ENCODE measurements at places on chromosomes 2 and 18.

DNA sequence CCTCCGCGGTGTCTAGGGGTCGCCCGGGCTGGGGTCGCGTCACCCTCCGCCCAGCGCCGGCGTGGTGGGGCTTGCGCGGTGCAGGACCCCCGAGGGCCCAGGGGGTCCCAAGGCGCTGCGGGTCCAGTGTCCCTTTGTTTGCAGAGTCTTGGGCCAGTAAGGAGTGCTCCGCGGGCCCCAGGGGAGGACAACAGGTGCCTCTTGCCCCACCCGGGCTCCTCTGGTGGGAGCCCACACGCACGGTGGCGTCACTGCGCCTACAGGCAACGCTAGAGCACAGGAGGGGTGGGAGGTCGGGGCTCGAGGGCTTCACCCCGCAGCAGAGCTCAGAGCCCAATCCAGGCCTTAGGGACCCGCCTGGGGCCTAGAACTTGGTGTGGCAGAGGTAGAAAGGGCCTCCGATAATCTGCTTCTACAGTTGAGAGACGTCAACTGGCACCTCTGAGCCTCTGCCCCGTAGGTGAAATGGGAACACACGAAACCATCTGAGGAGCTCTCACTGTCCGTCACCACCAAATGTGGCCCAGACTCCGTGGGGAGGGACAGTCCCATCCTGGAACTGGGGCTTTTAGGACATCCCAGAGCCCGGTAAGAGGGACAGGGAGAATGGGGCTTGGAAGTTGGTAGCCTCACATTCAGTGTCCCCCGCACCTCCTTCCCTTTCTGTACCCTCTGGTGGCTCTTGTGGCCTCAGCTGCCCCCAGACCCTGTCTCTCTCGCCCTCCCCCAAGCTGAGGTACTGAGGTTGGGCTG lies 1.4 kb downstream of the ARID5A start:
- no peak for DNase-seq

GRCh38 chr2:47704287-47704686 lies 78.7 kb upstream of the MSH6 start:
- DNase-seq: no peak

- DNase-seq: no peak
Measured at GRCh38 chr2:7515327-7515726, 598.1 kb downstream of the RNF144A start.

- DNase-seq: no peak
Measured at GRCh38 chr2:54122939-54123338, 7.5 kb downstream of the ACYP2 start.

- DNase-seq: no peak
Measured at GRCh38 chr18:38718365-38718901, 1152.8 kb upstream of the CELF4 start.

DNA sequence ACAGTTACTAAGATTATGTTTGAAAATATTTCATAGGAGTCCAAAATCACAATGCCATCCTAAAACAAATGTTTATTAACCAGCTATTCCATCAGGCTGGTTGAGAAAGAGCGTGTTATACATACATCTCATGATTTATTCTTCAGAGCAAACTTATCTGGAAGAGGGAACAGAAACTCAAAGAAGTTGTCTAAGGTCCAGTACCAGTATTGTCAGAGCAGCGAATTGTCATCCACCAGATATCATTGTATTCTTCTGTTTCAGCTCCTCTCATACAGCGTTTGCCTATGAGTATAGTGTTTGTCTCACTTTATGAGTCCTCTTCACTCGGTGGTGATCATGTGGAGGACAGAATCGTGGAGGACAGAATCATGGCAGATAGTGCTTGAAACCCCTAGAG lies 238.2 kb downstream of the OSR1 start:
- DNase-seq: no peak

GRCh38 chr18:52730972-52731619 lies 391.1 kb downstream of the DCC start:
- no peak for DNase-seq

GRCh38 chr2:86249579-86250391 lies 50.5 kb downstream of the MRPL35 start:
- no peak for DNase-seq

DNA sequence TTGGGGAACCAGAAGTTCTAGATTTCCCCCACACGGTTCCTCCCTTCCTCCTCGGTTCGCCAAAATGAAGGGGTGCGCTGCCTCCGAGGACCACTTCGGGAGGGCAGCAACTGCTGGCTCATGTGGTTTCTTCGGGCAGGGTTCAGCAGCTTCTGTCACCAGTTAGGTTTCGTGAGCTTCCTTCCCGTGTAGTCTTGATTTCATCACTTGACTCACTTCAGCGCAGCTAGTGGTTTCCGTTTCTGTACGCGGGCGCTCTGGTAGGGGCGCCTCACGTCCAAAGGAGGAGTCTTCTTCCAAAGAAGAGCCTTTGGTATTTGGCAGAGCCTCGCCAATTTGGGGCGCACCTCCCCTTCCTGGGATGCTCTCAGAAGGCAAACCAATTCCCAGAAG lies 485 bp upstream of the GALNT3 start:
- DNase-seq: peak; percentile 50

DNA sequence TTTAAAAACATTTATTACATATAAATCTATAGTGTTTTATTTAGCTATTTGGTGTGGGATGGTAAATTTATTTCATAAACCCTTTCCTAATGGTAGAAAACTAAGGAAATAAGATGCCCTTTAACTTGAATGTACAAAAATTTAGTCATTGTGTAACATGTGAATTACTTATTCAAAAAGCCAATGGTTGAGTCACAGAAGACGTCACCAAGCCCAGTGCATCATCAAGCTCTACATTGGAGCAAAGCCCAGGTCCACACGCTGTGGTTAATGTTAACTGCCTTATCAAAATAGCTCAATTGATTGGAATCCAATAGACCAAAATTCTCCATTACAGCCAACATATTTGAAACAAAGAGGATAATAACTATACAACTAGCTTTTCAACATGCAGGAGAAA lies 145.5 kb upstream of the LYPD1 start:
- no peak for DNase-seq

DNA sequence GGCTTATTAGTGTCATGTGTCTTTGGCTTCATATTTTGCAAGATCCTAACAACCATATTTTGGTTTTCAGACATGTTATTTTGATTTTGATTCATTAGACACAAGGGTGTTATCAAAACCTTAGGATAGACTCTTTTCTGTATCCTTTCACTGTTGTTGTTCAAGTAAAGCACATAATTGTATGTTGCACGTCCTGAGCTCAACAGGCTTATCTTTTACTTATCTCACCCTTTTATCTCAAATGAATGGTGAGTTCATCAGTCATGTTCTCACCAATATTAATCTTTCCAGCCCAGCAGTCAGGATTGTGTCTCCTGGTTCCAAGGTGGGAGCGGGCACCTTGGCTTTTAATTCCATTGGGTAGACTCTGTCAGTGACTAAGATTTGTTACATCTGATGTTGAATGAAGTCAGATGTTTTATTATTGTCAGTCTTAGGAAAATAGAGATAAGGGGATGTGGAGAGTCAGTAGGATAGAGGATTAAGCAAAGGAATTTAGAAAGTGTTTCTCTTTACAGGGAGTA lies 11.9 kb downstream of the GPN1 start:
- no peak for DNase-seq

GRCh38 chr2:85504778-85505261 lies 34.1 kb upstream of the MAT2A start:
- DNase-seq: peak; percentile 99

GRCh38 chr18:79367480-79367879 lies 28.2 kb upstream of the NFATC1 start:
- no peak for DNase-seq

DNA sequence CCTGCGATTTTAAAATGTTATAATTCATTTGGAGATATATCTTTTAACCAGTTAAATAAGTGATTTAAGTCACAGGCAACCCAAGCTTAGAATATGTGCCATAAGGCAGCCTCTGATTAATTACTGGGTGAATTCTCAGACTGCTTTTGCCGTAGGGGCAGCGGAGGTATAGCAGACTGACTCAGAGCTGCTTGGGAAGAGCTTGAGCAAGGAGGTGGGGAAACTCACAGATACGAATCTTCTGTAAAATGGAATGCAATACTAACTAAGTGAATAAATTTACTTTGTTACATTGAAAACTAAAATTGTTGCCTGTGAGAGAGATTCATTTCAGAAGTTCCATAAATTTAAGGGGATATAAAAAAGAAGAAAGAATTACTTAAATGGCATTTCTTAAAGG lies 115.4 kb downstream of the KYNU start:
- no peak for DNase-seq

GRCh38 chr2:64114912-64115277 lies 29.3 kb downstream of the PELI1 start:
- no peak for DNase-seq

DNA sequence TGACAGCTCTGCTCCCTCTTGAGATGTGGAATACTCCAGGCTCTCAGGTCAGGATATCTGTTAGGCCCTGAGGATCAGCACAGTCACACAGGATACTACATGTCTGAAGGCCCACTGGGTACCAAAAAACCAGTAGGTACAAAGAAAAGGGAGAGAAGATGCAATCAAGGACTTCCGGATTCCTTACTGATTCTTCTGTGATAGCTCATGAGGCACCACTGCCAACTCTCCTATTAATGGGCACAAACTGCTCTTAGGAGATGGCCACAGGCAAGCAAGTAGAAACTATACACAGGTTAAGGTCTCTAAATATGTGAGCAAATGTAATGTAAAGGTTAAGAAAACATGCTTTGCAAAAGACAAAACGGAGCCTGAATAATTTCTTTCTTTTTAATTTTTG lies 3.5 kb downstream of the TMEM127 start:
- no peak for DNase-seq

DNA sequence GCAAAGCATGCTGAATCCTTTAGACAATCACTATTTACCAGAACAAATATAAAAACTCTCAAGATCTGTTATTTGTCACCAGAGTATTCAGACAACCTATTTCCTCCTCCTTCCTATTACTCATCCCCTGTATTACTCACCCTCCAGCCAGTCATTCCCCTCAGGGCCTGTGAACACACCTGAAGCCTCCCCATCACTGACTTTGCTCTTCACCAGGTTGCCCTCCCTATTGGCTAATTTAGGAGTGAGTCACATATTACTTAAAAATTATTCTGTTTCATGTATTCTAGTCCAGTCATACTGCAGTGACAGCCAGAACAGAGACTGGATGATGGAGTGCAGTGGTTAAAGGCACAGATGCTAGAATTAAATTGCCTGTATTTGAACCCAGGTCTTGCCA lies 3.7 kb upstream of the ATG16L1 start:
- DNase-seq: peak; percentile 95

- no peak for DNase-seq
Measured at GRCh38 chr2:222796413-222797103, 64.3 kb upstream of the ACSL3 start.

GRCh38 chr2:9745153-9745899 lies 97.9 kb upstream of the TAF1B start:
- DNase-seq: no peak

DNA sequence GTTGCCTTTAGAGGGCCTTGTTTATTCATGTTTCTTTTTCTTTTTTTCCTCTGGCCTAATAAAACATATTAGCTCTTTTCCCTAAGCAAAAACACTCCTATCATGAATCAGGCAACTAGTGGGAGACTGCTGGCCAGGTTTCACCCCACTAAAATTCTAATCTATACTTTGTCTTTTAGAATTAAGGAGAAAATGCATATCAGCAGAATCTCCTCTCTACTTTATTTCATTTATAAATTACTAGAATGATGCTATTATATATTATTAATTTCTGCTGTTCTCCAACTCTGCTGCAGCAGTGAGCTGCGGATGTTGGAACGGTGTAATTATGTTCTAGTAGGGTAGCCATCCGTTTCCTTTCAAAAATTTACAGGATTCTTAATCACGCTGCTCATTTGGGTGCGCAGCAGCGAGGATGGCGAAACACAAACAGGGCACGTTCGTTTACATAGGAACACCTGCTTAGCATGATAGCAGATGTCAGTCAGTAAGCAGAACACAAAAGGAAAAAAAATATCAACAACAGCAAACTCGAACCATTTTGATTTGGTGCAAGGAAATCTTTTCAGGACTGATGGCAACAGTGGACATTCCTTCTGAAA lies 30.5 kb downstream of the ZEB2 start:
- no peak for DNase-seq

DNA sequence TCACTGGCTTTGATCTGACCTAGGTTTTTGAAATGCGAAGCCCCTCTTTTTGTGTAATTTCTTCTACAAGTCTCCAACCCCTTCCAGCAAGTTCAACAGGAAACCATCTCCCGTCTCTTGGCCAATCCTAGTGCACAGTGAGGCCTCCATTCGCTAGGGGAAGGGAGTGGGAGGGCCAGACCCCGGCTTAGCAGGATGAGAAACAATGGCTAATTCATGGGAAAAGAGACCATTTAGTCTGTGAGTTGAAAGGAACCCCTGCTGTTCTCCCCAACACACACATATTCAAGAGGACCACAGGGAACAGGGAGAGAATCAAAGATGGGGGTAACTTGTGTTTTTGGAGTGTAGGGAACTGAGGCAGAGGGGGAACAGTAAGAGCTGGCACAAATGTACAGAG lies 83.0 kb downstream of the RTN4 start:
- DNase-seq: no peak

DNA sequence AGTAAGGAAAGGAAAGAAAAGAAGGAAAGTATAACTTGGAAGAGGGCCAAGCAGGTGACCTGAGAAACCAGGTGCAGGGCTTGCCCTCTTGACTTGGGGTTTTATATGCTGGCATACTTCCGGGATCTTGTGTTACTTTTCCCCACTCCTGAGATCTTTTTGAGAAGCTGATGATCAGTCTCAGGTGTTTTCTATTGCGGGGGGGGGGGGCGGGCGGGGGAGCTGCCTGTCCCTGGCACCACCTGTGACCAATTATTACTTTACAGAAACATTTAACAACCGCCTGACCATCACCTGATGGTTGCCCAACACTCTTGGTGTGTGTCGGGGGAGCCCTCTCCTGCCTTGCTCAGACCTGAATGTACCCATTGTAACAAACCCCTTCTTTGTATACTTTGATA lies 6.9 kb upstream of the CASP10 start:
- DNase-seq: no peak

DNA sequence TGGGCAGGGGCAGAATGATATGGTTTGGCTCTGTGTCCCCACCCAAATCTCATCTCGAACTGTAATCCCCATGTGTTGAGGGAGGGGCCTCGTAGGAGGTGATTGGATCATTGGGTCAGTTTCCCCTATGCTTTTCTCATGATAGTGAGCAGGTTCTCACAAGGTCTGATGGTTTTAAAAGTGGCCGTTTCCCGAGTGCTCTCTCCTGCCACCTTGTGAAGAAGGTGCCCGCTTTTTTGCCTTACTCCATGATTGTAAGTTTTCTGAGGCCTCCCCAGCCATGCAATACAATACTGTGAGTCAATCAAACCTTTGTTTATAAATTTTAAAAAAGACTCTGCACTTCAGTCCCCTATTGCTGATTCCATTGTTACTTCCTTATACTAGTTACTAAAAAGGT lies 82.9 kb upstream of the CDKL4 start:
- DNase-seq: no peak

GRCh38 chr2:232502511-232502910 lies 14.9 kb upstream of the ECEL1 start:
- no peak for DNase-seq

Data from kidney capillary endothelial cell (primary cell).